ENCODE measurements at places on chromosomes 4 and X. TPM values are rescaled to one million over a fixed set of nuclear protein-coding genes. Genes with fewer than 3 reads are reported as not detected.
A peak's percentile ranks its signal among the peaks of the same experiment; 100 is the strongest.

ZAR1 gene
- total RNA-seq = 0.27 TPM

ADH1A gene
- total RNA-seq = not detected

SPANXD gene
- total RNA-seq = not detected

NSUN7 gene
- 4.7 TPM for total RNA-seq

RAB39B gene
- 7.3 TPM for total RNA-seq

UGT2A2 gene
- not detected for total RNA-seq

H2BW2 gene
- 0.20 TPM for total RNA-seq

CT47C1 gene
- not detected for total RNA-seq

MAGEC3 gene
- total RNA-seq = not detected

PRSS12 gene
- 1.1 TPM for total RNA-seq

IGSF1 gene
- total RNA-seq = 3.9 TPM

TECRL gene
- total RNA-seq = not detected

KIF4A gene
- 58.5 TPM for total RNA-seq

- peaks cover 26% of the 10 kb centered on the region for H3K4me1 ChIP-seq
- H3K27me3 ChIP-seq = no peaks in the 10 kb centered on the region
- no peaks in the 10 kb centered on the region for H3K36me3 ChIP-seq
- no peak overlapping the region for H3K27ac ChIP-seq
These were observed 468.7 kb upstream of the FAM241A start for GRCh38 chr4:111676533-111676932.

GRCh38 chr4:181822005-181822375 is 421.2 kb upstream of the TENM3 start:
- no peaks in the 10 kb centered on the region for H3K36me3 ChIP-seq
- no peak for DNase-seq
- peaks cover 36% of the 10 kb centered on the region for H3K4me1 ChIP-seq
- H3K27me3 ChIP-seq = peaks cover 65% of the 10 kb centered on the region

GRCh38 chr4:55554453-55555030 is 7.8 kb upstream of the CLOCK start:
- no peaks in the 10 kb centered on the region for H3K4me1 ChIP-seq
- DNase-seq = no peak
- no peak overlapping the region for H3K27ac ChIP-seq
- no peak overlapping the region for H3K4me3 ChIP-seq

GRCh38 chr4:171812665-171813525 is at the start of gene GALNTL6:
Gene GALNTL6 (plus strand): TSS chr4:171813404.
- no peaks in the 10 kb centered on the region for H3K36me3 ChIP-seq
- peak within 1 kb of the TSS; percentile 45 for H3K27ac ChIP-seq
- peaks cover 60% of the 10 kb centered on the region for H3K27me3 ChIP-seq

DNA sequence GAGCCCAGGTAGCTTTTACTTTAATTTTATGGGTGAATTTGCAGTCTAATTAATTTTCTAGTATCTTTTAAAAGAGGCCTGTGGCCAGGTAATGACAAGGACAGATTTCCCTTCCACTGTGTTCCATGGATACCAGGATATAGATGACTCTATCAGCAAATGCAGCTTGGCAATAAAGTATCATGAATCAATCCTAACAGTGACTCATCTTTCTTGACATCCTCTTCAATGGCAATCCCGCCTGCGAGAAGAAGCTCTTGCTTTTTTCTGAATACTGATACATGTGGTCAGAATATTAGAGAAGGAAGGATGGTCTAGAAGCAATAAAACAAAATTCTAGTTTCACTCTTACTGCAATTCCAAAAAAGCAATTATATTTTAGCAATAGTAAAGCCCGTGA is 267.8 kb downstream of the DTHD1 start:
- DNase-seq = no peak
- no peaks in the 10 kb centered on the region for H3K27me3 ChIP-seq
- H3K27ac ChIP-seq = no peak overlapping the region

GRCh38 chrX:123357941-123358340 is 173.9 kb downstream of the GRIA3 start:
- H3K27me3 ChIP-seq = no peaks in the 10 kb centered on the region
- H3K36me3 ChIP-seq = no peaks in the 10 kb centered on the region
- no peaks in the 10 kb centered on the region for H3K4me1 ChIP-seq
- DNase-seq = no peak
- no peak overlapping the region for H3K27ac ChIP-seq

GRCh38 chr4:44872246-44872645 is 145.9 kb upstream of the GNPDA2 start:
- H3K27me3 ChIP-seq = peaks cover 2% of the 10 kb centered on the region
- H3K4me1 ChIP-seq = no peaks in the 10 kb centered on the region
- DNase-seq = no peak
- no peaks in the 10 kb centered on the region for H3K36me3 ChIP-seq

- no peak for DNase-seq
- peaks cover 10% of the 10 kb centered on the region for H3K4me1 ChIP-seq
- no peaks in the 10 kb centered on the region for H3K36me3 ChIP-seq
- H3K4me3 ChIP-seq = no peak overlapping the region
- H3K27me3 ChIP-seq = no peaks in the 10 kb centered on the region
- no peak overlapping the region for H3K27ac ChIP-seq
These were observed 8.1 kb downstream of the SNX25 start for GRCh38 chr4:185217408-185217975.

- no peaks in the 10 kb centered on the region for H3K4me1 ChIP-seq
- H3K4me3 ChIP-seq = no peak overlapping the region
These were observed 121.4 kb upstream of the ANKRD50 start for GRCh38 chr4:124833831-124834505.

DNA sequence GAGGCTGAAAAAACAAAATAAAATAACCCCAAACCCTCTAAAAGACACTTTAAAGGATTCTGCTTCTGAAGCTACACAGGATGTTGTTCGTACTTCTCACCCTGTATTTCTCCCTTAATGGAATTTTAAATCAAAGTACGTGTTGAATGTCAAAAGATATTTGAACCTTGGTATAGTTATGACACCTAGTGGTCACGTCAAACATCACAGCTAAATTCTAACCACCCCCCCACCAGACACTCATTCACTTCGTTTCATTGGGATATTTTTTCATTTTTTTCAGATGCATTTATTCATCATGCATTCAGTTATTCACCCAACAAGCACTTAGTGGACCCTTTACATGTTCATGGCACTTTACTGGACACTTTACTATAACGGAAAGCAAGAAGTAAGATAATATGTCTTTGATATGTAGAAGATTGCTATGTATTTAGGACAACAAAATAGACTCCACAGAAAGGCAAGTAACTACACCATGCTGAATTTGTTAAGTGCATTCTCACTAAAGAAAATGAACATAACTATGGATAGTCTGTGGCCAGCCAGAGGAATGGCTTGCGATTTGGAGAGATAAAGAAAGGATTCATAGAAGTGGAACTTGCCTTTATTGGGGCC is 62.5 kb upstream of the GPR174 start:
- no peaks in the 10 kb centered on the region for H3K36me3 ChIP-seq
- H3K27me3 ChIP-seq = no peaks in the 10 kb centered on the region

GRCh38 chr4:8303485-8304281 is 34.1 kb downstream of the HTRA3 start:
- peaks cover 5% of the 10 kb centered on the region for H3K36me3 ChIP-seq
- peak overlapping the region; percentile 69 for H3K27ac ChIP-seq
- H3K4me1 ChIP-seq = peaks cover 4% of the 10 kb centered on the region
- H3K4me3 ChIP-seq = no peak overlapping the region
- H3K27me3 ChIP-seq = no peaks in the 10 kb centered on the region

- H3K27me3 ChIP-seq = no peaks in the 10 kb centered on the region
- no peak for DNase-seq
- no peak overlapping the region for H3K4me3 ChIP-seq
- H3K4me1 ChIP-seq = no peaks in the 10 kb centered on the region
- H3K27ac ChIP-seq = no peak overlapping the region
- H3K36me3 ChIP-seq = peaks cover 16% of the 10 kb centered on the region
These were observed 38.0 kb downstream of the RADX start for GRCh38 chrX:106649523-106650428.

DNA sequence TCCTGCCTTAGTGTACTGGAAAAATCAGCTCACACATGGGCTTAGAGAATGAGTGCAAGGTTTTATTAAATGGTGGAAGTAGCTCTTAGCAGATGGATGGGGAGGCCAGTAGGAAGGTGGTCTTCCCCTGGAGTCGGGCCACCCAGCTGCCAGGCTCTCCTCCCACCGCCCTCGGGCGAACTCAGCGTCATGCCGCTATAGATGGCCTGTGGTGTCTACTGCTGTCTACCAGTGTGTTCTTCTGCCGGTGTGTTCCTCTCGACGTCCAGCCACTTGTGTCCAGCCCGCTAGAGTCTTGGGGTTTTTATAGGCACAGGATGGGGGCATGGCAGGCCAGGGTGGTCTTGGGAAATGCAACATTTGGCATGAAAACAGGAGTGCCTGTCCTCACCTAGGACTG is 198.7 kb upstream of the NDST3 start:
- H3K27me3 ChIP-seq = no peaks in the 10 kb centered on the region
- DNase-seq = no peak
- H3K27ac ChIP-seq = no peak overlapping the region
- H3K36me3 ChIP-seq = no peaks in the 10 kb centered on the region
- H3K4me1 ChIP-seq = no peaks in the 10 kb centered on the region
- H3K4me3 ChIP-seq = no peak overlapping the region

- H3K36me3 ChIP-seq = no peaks in the 10 kb centered on the region
- H3K4me3 ChIP-seq = no peak overlapping the region
- H3K4me1 ChIP-seq = no peaks in the 10 kb centered on the region
- H3K27me3 ChIP-seq = no peaks in the 10 kb centered on the region
- no peak for DNase-seq
These were observed 131.0 kb upstream of the HUWE1 start for GRCh38 chrX:53817548-53817947.

GRCh38 chrX:50814701-50815100 is 707 bp upstream of the SHROOM4 start:
- peaks cover 28% of the 10 kb centered on the region for H3K4me1 ChIP-seq
- H3K27ac ChIP-seq = no peak overlapping the region
- no peak for DNase-seq
- H3K36me3 ChIP-seq = peaks cover 8% of the 10 kb centered on the region
- H3K4me3 ChIP-seq = peak overlapping the region; percentile 97

DNA sequence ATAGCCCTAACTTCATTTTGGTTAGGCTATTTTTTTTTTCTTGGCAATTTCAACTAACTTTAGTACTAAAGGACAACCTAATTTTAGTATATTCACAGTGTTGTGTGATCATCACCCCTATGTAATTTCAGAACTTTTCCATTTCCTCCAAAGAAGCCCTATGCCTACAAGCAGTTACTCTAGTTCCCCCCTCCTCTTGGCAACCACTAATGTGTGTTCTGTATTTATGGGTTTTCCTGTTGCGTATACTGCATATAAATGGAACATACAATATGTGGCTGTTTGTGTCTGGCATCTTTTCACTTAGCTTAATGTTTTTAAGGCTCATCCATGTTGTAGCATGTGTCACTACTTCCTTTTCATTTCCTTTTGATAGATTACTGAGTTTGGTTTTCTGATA is 57.6 kb downstream of the N4BP2 start:
- no peaks in the 10 kb centered on the region for H3K4me1 ChIP-seq
- H3K27ac ChIP-seq = no peak overlapping the region
- H3K4me3 ChIP-seq = no peak overlapping the region
- no peaks in the 10 kb centered on the region for H3K27me3 ChIP-seq
- no peak for DNase-seq
- H3K36me3 ChIP-seq = peaks cover 14% of the 10 kb centered on the region

DNA sequence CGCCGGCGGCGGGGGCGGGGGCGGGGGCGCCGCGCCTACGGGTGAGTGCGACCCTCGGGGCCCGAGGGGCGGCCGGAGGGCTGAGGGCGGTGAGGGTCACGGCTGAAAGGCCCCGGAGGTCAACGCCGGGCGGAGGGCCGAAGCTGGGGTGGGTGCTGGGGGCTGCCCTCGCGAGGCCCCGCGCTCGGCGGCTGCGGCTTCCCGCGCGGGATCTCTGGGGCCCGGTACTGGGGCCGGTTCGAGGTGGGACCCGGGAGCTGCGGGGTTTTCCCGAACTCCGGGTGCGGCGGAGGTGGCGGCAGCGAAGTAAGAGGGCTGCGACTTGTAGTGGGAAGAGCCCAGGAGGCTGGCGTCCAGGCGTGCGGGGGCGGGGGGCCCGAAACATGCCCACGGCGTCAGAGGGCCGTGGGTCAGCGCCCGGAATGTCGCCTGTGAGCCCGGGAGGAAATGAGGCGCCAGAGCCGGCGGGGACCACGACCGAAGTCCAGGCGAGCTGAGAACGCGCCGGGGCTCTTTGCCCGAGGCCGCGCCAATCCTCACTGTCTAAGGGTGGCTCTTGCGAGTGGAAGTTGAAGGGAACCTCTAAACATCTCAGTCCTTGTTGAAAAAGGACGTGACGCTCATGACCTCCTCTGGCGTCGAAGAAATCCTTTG is 407 bp downstream of the IL13RA1 start:
- H3K4me3 ChIP-seq = peak overlapping the region; percentile 79
- DNase-seq = peak; percentile 7
- peaks cover 7% of the 10 kb centered on the region for H3K27me3 ChIP-seq
- H3K36me3 ChIP-seq = peaks cover 2% of the 10 kb centered on the region

GRCh38 chr4:10333942-10334341 is 123.3 kb downstream of the ZNF518B start:
- H3K4me1 ChIP-seq = peaks cover 9% of the 10 kb centered on the region
- H3K27ac ChIP-seq = no peak overlapping the region
- DNase-seq = no peak
- no peaks in the 10 kb centered on the region for H3K36me3 ChIP-seq
- H3K27me3 ChIP-seq = no peaks in the 10 kb centered on the region

GRCh38 chrX:24487571-24487970 is 22.5 kb downstream of the PDK3 start:
- no peak for DNase-seq
- no peak overlapping the region for H3K27ac ChIP-seq
- no peaks in the 10 kb centered on the region for H3K36me3 ChIP-seq
- H3K4me3 ChIP-seq = no peak overlapping the region

GRCh38 chr4:17636696-17637622 is 22.5 kb downstream of the MED28 start:
- H3K27me3 ChIP-seq = no peaks in the 10 kb centered on the region
- no peak overlapping the region for H3K4me3 ChIP-seq
- DNase-seq = peak; percentile 85
- no peaks in the 10 kb centered on the region for H3K4me1 ChIP-seq
- H3K36me3 ChIP-seq = peaks cover 10% of the 10 kb centered on the region

- H3K36me3 ChIP-seq = no peaks in the 10 kb centered on the region
- H3K4me3 ChIP-seq = no peak overlapping the region
- no peak overlapping the region for H3K27ac ChIP-seq
- no peak for DNase-seq
- no peaks in the 10 kb centered on the region for H3K4me1 ChIP-seq
- no peaks in the 10 kb centered on the region for H3K27me3 ChIP-seq
These were observed 140.0 kb downstream of the HHIP start for GRCh38 chr4:144785961-144786360.

Data from neural crest cell (in vitro differentiated cells).